ENCODE measurements at places on chromosomes 12 and 14.
A peak's percentile ranks its signal among the peaks of the same experiment; 100 is the strongest.

DNA sequence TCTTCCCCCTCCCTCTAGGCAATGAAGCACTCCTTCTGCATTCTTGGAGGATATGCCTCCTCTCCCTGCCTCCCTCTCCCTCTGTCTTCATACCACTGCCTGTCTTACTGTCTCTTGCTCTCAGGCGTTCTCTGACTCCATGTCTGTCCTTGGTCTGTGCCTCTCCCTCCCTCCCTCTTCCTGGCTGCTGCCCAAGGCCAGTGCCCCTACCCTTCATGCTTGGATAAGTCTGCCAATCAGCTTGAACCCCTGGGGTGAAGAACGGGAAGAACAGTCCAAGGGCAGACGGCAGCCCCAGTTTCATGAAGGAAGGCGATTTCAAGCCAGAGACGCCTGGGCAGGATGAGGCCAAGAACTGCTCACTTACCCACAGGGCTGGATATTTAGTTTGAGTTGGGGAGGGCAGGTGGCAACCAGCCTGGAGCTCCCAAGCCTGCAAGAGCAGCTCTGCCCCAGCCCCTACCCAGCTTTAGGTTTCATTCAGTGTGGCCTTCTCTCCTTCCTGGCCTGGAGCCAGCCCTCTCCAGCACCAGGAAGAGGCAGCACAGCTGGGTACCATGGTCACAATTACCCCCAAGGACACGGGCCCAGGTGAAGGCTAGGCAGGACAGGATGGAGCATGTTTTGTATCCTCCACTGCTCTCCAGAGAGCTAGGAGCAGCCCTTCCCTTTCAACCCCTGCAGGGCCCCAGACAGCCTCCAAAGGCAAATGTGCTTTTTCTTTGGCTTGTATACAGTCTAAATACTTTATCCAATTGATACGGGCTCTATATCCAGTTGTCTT is 35.8 kb upstream of the LTBP2 start:
- DNase-seq: no peak

DNA sequence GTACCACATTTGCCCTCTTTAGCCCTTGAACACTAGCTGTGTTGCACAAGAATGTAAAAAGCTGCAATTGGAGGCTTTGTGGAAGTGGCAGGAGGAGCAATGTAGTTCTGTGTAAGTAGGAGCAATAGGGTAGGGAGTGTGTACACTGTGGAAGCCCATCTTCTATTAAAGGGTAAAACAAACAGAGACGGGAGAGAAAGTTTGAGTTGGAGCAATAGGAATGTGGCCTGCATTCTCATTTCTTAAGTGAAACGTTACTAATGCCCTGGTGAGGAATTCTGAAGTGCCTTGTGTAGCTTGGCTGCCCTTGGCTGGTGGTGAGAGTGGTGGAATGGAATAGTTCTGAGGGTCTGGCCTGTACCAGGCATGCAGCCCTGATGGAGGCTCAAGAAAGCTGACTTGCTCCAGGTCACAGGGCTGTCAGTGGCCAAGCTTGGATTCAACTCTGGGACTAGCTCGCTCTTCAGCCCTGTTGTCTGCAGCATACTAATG is 38.8 kb upstream of the ATP23 start:
- no peak for DNase-seq

DNA sequence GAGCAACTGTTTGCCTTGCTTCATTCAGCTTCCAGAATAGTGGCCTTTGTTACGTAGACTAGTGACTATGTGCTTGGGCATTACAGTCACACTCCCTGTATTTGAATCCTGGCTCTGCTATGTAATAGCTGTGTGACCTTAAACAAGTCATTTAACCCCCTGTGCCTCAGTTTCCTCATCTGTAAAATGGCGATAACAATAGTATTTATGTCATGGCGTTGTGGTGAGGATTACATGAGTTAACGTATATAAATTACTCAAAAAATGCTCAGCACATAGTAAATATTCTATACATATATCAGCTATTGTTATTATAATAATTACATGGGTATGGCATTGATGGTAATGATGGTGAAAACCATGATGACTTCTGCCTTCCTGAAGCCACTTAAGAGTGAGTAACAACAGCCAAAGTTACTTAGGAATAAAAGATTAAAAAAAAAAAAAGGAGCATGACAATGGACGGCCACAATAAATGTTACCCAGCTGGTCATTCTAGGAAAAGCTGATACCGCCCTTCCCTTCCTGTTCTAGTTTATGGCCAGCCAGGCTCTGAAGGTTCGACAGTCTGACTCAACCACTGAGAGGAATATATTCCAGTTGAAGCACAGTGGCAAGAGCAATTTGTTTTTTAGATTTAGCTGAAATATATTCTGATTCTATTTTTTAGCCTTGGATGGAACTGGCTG is 9.9 kb upstream of the ADIPOR2 start:
- no peak for DNase-seq

- DNase-seq: no peak
Measured at GRCh38 chr12:78970041-78970440, 105.5 kb downstream of the SYT1 start.

GRCh38 chr12:122062832-122063693 is 15.5 kb upstream of the MLXIP start:
- DNase-seq: no peak

DNA sequence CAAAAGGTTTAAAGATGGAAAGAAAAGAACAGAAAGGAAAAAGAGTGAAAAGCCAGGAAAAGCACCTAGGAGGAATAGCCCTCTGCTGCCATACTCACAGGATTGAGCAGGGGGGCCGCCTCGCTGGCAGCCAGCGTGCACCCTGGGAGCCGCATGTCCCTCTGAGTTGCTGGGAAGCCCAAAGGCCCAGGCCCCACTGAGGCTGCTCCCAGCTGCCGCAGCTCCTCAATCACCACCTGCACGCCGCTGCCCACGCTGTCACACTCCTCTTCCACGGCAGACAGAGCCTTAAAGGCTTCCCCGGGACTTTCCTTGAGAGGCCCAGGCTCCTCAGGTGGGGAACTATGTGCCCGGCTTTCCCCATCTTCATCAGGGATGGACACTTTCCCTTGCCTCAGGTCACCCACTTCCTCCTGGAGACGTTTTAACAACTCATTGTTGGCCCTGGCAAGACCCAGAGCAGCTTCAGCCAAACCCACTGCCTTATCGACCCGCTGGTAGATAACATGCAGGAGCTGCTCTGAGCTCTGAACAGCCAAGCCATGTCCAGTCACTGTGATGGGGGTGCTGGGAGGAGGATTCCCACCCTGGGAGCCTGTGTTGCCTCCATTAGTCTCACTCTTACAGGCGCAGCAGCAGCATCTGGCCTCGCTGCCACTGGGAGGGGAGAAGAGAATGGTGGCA is 11.5 kb downstream of the C14orf93 start:
- DNase-seq: no peak

GRCh38 chr12:132524405-132524804 is 34.5 kb downstream of the FBRSL1 start:
- DNase-seq: no peak

GRCh38 chr12:27434673-27435565 is 11.6 kb upstream of the SMCO2 start:
- DNase-seq: peak; percentile 7

- no peak for DNase-seq
Measured at GRCh38 chr12:135138-135537, 68.6 kb downstream of the IQSEC3 start.

- no peak for DNase-seq
Measured at GRCh38 chr14:71168564-71169427, 261.5 kb downstream of the PCNX1 start.

DNA sequence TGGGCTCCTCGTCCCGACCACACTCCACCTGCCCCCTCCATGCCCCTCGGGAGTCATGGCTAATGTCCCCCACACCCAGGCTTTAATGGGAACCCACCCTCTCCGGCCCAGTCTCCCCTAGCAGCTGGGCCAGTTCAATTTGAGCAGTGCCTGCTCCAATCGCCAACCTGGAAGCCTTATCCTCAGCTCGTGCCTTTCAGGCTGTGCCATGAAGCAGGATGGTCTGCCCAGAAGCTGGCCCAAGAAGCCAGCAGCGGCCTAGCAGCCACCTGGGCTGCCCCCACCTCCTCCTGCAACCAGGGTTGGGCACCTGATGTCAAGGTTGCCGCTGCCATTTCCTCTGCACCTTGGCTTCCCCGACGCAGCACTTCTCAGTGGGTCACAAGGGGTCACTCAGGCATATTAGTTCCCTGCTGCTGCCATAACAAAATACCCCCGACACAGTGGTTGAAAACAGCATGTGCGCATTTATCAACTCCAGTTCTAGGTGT is 2.3 kb upstream of the CLBA1 start:
- no peak for DNase-seq

DNA sequence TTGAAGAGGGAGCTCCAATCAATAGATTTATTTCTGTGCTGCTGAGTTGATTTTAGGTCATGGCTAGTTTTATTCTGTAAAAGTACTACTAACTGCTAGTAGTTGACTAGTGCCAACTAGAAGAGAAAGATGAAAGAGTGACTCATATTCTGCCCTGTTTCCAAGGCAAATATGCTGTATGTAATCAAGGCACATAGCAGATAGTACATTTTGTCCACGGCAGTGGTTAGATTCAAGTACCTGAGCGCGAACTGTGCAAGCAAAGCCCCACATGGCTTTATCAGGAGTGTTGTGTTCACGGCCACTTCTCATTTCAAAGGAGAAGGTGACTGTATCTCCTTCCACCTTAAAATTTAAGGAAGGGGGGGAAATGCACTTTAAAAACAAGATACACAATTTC is 126.8 kb downstream of the TRAFD1 start:
- DNase-seq: no peak

DNA sequence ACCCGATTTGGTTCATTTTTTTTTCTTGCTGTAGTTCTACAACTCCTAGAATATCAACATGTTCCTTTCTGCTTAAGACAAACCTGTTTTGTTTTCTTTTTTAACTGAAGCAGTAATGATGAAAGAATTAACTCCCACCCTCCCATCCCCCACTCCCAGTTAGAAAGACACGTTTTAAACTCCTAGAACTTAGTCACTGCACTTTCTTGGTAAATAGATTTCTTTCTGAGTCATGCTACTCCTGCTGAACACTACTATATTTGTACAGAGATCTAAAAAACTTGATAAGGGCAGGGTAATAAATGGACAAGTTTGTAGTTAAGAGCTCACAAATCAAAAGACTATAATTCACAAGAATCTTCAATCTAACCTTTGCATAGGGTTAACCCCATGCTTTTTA is 118.9 kb upstream of the PTPRB start:
- no peak for DNase-seq

DNA sequence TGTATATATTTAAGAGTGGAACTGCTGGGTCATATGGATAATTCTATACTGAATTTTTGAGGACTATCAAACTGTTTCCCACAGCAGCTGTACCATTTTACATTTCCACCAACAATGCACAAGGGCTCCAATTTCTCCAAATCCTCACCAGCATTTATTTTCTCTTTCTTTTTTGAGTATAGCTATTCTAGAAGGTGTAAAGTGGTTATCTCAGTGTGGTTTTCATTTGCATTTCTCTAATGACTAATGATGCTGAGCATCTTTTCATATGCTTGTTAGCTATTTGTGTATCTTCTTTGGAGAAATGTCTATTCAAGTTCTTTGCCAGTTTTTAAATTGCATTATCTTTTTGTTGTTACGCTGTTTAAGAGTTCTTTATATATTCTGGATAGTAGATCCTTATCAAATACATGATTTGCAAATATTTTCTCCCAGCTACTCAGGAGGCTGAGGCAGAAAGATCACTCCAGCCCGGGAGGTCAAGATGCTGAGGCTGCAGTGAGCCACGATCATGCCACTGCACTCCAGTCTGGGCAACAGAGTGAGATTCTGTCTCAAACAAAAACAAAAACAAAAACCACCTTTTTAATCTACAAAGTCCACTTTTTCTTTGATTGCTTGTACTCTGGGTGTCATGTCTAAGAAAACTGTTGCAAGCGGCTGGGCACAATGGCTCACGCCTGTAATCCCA is 32.8 kb downstream of the GTF2A1 start:
- DNase-seq: no peak

DNA sequence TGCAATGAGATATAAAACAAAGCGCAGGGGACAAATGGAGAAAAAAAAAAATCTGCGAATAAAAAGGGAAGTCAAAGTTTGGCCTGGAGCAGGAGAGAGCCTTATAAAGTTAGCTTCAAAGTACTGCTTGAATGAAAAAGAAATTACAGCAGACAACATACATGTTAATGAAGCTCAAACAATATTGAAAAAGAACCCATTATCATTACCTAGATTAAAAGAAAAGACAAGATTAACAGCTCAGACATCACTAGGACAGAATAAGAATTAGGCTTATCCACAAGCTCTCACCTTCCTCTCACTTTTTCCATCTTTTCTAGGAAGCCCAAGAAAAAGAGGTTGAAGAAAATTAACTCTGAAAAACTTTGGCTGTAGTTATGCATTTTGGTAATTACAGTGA is 503.5 kb downstream of the ETNK1 start:
- no peak for DNase-seq

GRCh38 chr14:43894534-43894933 is 612.5 kb downstream of the FSCB start:
- DNase-seq: no peak

GRCh38 chr12:749751-750270 is 2.6 kb upstream of the WNK1 start:
- DNase-seq: no peak

- DNase-seq: no peak
Measured at GRCh38 chr12:71967211-71967610, 28.6 kb downstream of the TPH2 start.

DNA sequence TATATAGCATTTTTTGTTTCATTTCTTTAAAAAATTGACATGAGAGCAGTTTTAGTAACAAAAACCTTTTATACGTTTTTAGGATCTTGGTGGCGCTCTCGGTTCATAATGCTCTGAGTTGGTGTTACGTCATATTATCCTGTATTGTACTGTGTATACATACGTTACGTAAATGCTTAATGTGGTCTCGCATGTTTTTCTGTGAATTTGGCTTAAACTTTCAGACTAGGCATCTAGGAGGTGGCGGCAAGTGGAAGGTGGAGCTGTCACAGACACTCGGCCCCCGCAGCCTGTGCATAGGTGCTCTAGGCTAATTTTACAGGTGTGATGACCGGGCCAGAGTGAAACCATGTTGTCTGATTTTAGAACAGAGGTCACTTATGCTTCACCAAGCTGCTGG is 60.0 kb downstream of the PPP2R5C start:
- DNase-seq: no peak

GRCh38 chr12:62673028-62673815 is 206.6 kb downstream of the MON2 start:
- no peak for DNase-seq

DNA sequence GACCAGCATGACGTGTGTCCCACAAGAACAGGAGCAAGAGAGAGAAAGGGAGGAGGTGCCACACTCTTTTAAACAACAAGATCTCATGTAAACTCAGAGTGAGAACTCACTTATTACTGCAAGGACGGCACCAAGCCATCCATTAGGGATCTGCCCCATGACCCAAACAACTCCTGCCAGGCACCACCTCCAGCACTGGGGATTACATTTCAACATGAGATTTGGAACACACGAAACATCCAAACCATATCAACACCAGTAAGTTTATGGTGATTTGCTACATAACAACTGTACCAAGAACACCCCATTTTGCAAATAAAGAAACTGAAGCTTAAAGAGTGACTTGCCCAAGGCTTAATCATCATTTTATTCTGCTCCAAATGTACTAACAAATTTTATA is 23.7 kb upstream of the OR6J1 start:
- no peak for DNase-seq

- DNase-seq: peak; percentile 14
Measured at GRCh38 chr14:32576088-32576795, 247.1 kb downstream of the AKAP6 start.

GRCh38 chr12:21337453-21337852 is 2.7 kb upstream of the SLCO1A2 start:
- no peak for DNase-seq

- no peak for DNase-seq
Measured at GRCh38 chr14:76203086-76204001, 51.6 kb downstream of the GPATCH2L start.

- DNase-seq: no peak
Measured at GRCh38 chr14:99612738-99613330, 8.8 kb upstream of the CCDC85C start.

- DNase-seq: no peak
Measured at GRCh38 chr14:95544588-95544987, 9.7 kb downstream of the GLRX5 start.
